ENCODE measurements at places on chromosomes 11 and 22. TPM values are rescaled to one million over a fixed set of nuclear protein-coding genes. Genes with fewer than 3 reads are reported as not detected.

USP47 gene
- 26.3 TPM for total RNA-seq

CELF1 gene
- total RNA-seq = 200 TPM

PAFAH1B2 gene
- 114 TPM for total RNA-seq

CHID1 gene
- total RNA-seq = 83.5 TPM

F2 gene
- total RNA-seq = 0.80 TPM

E2F8 gene
- 10.5 TPM for total RNA-seq

EXPH5 gene
- 3.4 TPM for total RNA-seq

LRRC4C gene
- total RNA-seq = 0.27 TPM

GGTLC3 gene
- not detected for total RNA-seq

CABP4 gene
- not detected for total RNA-seq

AQP11 gene
- 1.8 TPM for total RNA-seq

MDK gene
- total RNA-seq = 1,502 TPM

TRIM22 gene
- total RNA-seq = 4.2 TPM

CRYBB3 gene
- total RNA-seq = not detected

IGHMBP2 gene
- 28.3 TPM for total RNA-seq

PANX3 gene
- not detected for total RNA-seq

FOLR1 gene
- total RNA-seq = 15.1 TPM

TSPAN32 gene
- total RNA-seq = not detected

LIF gene
- total RNA-seq = 0.92 TPM

LUZP2 gene
- 2.0 TPM for total RNA-seq

SPTBN2 gene
- 43.6 TPM for total RNA-seq

C2CD3 gene
- total RNA-seq = 34.2 TPM

CDCA5 gene
- total RNA-seq = 52.6 TPM

CASTOR1 gene
- total RNA-seq = 18.7 TPM

ACTN3 gene
- 1.7 TPM for total RNA-seq

TMEM121B gene
- total RNA-seq = 7.9 TPM

WNT7B gene
- total RNA-seq = not detected

SREBF2 gene
- 120 TPM for total RNA-seq

SCO2 gene
- 1.4 TPM for total RNA-seq

MPPED2 gene
- total RNA-seq = 2.5 TPM

MPZL2 gene
- 3.2 TPM for total RNA-seq

MYEOV gene
- total RNA-seq = not detected

SMC1B gene
- 0.11 TPM for total RNA-seq

PRR33 gene
- not detected for total RNA-seq

GNAZ gene
- 12.1 TPM for total RNA-seq

NXF1 gene
- total RNA-seq = 61.4 TPM

SNAP29 gene
- total RNA-seq = 16.5 TPM

LYVE1 gene
- total RNA-seq = not detected
